ENCODE measurements at places on chromosomes 3 and 15.
A peak's percentile ranks its signal among the peaks of the same experiment; 100 is the strongest.

- no peak for DNase-seq
Observed at GRCh38 chr3:72797773-72798543, 50.3 kb downstream of the SHQ1 start.

- no peak for DNase-seq
Observed at GRCh38 chr15:36584511-36584910, 5.1 kb downstream of the CDIN1 start.

DNA sequence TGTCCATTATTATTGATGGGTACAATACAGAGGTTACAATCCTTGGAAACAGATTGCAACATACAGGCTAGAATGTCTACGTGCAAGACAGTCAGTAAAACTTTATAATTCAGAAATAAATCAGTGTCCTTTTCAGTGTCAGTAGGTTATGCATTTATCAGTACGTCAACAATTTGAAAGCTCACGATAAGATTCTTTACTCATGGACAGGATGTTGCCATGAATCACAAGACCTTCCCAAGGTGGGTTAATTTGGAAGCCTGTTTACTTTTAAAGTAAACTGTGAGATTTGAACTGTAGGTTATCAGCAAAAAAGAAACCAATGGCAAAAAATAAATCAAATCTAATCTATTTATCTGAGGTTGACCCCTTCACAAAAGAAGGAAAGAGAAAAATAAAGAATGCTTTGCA lies 243.9 kb upstream of the AGTR1 start:
- DNase-seq, result no peak

DNA sequence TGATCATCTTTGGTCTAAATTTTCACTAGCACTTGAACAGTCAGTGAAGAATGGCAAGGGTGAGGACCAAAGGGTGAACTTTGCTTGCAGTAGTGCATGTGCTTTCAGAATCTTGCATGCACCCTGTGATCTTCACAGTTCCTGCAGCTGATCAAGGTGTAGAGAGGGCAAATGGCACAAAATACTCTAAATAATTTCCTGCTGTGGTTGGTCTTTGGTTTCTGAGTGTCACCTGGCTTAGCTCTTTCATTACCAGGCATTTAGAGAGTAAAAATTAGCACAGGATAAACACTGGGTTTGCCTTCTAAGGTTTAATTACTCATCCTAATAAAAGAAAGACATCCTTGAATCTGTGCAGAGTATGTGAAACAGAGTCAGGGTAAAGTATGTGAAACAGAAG lies 11.4 kb downstream of the TIPARP start:
- no peak for DNase-seq

DNA sequence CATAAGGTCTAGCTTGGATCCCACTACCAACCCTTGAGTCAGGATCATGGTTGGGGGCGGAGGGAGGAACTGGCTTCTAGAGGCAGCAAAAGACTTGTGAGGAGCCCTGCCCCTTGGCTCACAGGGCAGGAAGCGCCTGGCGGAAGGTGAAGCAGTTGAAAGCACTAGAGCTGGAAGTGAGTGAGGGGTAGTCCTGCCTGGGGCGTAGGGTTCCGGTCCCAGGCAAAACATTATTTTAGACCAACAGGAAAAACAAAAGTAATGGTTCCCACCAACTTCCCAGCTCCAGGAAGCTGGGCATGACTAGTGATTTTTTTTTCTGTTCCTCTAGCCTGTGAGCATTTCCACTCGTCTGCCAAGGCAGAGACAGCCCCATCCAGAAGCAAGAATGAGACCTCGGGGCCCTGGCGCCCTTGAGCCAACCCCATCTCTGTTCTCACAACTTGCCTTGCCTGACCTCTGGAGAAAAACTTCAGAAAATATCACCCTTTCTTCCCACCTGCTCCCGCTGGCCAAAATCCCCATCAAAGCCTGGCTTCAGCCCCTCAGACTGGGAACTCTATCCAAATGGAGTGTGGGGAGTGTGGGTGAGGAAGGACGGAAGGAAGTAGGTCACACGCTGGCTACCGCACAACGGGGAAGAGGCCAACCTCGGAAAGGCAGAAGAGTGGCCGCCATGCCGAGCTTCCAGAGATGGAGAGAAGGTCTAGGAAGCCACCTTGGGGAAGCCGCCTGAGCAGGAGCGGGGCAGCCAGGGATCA lies 57.5 kb downstream of the RBPMS2 start:
- DNase-seq, result peak; percentile 22

DNA sequence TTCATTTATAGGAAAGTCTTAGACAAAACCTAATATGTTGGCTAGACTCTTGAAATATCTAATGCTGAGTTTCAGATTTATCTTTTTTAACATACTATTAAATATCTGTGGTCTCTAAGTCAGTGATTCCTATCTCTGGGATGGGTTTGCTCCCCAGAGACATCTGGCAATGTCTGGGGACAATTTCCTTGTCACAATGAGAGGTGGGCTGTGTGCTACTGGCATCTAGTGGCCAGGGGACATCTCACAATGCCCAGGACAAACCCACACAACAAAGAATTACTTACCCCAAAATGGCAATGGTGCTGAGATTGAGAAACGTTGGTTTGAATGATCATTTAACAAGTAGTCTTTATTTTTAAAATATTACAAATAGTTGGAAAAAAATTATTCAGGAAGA lies 602.1 kb downstream of the MAGI1 start:
- no peak for DNase-seq

GRCh38 chr3:8239718-8240695 lies 261.6 kb upstream of the LMCD1 start:
- no peak for DNase-seq

DNA sequence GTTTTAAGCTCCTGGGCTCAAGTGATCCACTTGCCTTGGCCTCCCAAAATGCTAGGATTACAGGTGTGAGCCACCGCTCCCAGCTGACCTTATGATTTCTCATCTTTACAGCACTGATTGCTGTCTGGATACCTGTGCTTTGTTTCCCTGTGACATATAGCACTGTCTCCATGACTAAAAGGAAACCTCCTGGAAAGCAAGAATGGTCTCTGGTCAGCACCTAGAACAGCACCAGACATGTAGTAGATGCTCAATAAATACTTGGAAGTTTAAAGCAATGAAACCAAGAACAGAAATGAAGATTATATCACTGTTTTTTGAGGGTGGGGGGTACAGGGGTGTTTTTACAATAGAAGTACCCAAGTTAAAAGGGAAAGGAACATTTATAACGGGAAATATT lies 156.8 kb upstream of the ADAMTS9 start:
- no peak for DNase-seq

DNA sequence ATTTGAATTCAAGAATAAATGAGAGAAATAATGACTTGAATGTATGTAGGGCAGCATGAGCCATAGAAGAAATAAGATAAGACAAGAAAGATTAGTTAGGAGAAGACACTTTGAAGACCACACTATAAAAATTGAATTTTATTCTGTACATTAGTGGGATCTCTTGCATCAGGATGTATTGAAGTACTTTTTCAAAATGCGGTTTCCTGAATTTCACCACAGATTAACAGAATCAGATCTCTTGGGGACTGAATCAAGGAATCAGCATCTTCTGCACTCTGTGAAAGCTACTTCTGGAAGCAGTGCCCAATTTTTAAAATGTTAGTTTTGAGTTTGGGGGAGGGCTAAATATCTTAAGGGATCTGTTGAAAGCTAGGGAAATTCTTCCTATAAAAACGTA lies 763.9 kb upstream of the GOLIM4 start:
- DNase-seq, result no peak

- no peak for DNase-seq
Observed at GRCh38 chr3:189133768-189134167, 38.0 kb upstream of the TPRG1 start.

- no peak for DNase-seq
Observed at GRCh38 chr3:38743043-38743442, 73.0 kb downstream of the SCN10A start.

GRCh38 chr3:119240101-119240590 lies 532 bp downstream of the B4GALT4 start:
- DNase-seq, result peak; percentile 42

DNA sequence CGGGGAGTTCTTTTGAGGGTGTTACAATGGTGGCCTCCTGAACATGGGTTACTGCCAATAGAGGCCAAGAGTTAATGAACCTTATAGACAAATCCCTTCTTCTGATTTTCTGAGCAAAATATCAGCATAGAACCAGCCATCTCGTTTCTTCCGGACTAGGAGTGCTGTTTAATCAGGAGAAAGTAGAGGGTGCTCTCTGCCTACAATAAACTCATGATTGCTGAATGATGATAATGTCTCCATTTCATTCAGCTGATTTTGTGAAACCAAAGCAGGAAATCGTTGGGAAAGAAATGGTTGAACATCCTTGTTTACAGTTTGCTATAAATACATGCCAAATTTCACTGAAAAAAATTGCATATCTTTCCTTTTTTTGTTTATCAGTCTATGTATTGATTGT lies 142.8 kb upstream of the PLSCR5 start:
- DNase-seq, result no peak

DNA sequence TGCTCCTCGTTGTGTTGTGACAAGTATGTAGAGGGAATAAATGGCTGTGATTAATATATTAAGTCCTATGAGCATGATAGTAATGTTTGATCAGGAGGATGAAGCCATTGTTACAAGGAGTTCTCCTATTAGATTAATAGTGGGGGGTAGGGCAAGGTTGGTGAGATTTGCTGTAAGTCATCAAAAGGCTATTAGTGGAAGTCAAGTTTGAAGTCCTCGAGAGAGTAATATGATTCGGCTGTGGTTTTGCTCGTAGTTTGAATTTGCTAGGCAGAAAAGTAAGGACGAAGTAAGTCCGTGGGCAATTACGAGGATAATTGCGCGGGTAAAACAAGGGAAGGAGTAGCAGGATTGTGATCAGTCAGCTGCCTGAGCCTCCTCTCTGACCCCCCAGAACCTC lies 26.0 kb upstream of the BUB1B start:
- no peak for DNase-seq

DNA sequence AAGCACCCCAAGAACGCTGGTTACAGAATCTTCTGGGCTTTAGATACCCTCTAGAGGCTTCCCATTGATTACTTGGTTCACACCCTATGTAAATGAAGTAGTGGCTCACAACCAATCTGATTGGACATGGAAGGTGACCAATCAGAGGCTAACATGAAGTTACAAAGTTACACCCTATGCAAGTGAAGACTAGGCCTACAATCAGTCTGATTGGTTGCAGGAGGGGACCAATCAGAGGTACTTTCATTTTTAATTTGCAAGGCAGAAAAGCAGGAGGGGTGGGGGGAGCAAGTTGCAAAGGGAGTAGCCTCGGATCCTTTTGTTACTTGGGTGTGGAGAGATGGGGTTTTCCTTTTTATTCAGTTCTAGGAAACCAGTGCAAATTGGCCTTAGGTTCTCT lies 11.1 kb upstream of the RTP2 start:
- no peak for DNase-seq

- DNase-seq, result no peak
Observed at GRCh38 chr3:195227871-195228270, 43.1 kb downstream of the XXYLT1 start.

DNA sequence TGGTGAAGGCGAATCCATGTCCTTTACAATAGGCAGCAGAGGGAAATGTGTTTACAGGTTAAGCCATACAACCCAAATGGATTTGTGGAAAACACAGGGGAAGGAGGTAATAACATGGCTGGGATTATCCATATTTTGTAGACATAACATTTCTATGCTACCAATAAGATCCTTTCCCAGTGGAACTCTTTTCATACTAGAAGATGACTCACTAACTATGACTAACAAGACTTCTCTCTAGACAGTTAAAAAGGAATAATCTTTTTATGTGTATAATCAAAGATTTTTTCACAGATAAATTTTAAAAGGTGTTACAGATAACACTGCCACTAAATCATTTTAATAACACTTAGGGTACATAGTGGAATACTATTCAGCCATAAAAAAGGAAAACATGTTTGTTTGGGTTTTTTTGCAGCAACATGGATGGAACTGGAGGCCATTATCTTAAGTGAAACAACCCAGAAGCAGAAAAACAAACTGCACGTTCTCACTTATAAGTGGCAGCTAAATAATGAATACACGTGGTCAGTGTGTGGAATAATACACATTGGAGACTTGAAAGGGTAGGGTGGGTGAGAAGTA lies 39.6 kb downstream of the VPS13C start:
- DNase-seq, result no peak

DNA sequence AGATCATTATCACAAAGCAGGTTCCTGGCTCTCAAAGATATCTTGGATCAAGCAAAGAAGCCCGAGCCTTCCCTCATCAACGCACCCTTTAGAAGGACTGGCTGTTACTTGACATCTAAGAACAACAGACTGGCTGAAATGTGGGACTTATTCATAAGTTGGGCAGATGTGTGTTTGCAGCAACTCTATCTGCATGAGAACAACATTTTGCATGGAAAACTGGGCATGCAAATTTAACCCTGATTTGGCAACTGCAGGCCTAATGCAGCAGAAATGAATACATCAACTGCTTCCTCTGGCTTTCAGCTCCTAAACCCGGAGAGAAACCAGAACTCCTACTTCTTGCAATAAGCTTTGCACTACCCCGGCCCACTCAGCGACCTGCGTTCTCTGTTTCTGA lies 35.0 kb upstream of the FOXP1 start:
- DNase-seq, result no peak

- no peak for DNase-seq
Observed at GRCh38 chr15:90113166-90113565, 10.9 kb upstream of the IDH2 start.

DNA sequence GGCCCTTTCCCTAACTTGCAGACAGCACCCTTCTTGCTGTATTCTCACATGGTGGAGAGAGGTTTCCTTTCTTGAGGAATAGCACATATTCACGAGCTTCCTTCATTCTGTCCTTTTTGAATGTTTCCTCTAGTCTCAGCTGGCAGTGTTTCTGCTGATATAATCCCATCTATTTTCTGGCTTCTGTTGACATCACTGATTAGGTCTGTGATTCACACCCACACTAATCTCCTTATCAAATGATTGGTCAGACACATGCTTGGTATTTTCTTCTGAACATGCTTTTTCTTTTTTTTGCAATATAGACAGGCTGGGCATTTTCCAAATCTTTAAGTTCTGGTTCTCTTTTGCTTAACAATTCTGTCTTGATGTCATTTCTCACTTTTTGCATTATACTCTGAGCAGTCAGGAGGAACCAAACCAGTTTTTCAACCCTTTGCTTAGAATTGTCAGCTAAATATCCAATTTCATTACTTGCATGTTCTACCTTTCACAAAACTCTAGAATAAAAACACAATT lies 65.4 kb downstream of the OXSM start:
- DNase-seq, result no peak

- DNase-seq, result peak; percentile 56
Observed at GRCh38 chr3:123458255-123458654, 9.4 kb upstream of the ADCY5 start.

GRCh38 chr3:190169877-190170276 lies 49.2 kb upstream of the P3H2 start:
- DNase-seq, result no peak

DNA sequence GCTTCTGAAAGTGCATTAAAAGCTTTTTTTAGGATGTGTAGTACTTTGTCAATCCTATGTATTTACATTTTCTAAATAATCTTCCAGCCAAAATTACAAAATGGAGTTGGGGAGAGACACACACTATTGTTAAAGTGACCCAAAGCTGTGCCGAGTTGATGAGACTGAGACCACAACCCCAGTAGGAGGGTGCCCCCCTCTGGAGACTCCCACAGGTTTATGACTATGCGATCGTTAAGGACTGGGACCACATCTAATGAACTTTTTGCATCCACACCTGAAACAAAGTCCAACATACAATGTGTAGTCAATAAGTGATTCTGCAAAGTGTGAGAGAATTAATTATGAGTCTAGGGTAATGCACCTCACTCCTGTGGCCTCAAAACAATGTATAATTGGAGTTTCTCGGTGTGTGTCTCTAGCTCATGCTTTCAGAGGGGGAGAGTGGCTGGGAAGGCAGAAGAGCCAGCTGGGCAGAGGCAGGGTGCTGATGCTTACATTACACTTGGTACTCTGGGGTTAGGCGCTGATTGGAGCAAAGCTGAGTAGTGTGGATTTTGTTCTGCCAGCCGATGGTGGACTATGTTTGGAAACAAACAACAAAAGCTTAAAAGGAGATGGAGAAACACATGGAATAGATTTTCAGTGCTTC lies 102.8 kb downstream of the KCNH8 start:
- DNase-seq, result peak; percentile 24

All from head of caudate nucleus (tissue), 42 donors.